ENCODE measurements at places on chromosomes 13 and 19.

DNA sequence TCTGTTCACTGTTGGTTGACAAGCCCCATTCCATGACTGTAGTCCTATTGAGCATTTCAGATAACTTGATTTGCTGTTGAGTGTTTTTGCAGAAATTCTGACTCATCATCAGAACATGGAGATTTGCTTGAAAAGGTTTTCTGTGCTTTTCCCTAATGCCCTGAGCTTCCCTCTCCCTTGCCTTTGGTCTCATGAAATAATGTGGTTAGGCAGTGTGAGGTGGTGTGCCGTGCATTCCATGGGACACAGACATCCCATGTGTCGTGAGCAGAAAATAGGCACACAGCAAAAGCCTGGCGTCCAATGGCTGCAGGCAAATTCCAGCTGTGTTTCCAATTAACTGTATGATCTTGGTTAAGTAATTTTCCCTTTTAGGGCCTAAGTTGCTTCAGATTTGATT, 197.4 kb downstream of the DLEU7 start:
- peak; percentile 53 for DNase-seq

GRCh38 chr13:41162151-41162550, 29.5 kb upstream of the KBTBD6 start:
- no peak for DNase-seq

DNA sequence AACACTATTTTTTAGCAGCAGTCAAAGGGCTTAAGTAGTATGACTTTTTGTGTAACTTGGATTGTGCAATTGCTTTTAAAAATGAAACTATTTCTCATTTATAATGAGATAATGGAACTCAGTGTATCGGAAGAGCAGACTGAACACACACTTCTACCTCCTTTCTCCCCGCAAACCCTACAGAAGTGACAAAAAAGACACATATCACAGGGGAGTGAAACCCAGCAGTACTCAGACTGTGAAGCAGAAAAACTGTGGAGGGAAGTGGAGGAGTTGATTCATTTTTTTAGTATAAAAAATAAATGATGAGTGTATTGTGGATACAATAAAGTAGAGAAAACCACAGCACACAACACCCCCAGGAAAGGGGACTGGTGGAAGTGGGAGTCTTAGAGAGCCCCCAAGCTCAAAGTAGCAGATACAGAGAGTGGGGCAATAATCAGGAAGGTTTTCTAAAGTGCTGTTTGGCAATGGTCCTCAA, 9.7 kb downstream of the LPAR6 start:
- DNase-seq, result no peak

GRCh38 chr19:4732680-4733114, 9.1 kb upstream of the DPP9 start:
- peak; percentile 56 for DNase-seq

GRCh38 chr13:106874323-106874722, 306.4 kb upstream of the ARGLU1 start:
- no peak for DNase-seq

DNA sequence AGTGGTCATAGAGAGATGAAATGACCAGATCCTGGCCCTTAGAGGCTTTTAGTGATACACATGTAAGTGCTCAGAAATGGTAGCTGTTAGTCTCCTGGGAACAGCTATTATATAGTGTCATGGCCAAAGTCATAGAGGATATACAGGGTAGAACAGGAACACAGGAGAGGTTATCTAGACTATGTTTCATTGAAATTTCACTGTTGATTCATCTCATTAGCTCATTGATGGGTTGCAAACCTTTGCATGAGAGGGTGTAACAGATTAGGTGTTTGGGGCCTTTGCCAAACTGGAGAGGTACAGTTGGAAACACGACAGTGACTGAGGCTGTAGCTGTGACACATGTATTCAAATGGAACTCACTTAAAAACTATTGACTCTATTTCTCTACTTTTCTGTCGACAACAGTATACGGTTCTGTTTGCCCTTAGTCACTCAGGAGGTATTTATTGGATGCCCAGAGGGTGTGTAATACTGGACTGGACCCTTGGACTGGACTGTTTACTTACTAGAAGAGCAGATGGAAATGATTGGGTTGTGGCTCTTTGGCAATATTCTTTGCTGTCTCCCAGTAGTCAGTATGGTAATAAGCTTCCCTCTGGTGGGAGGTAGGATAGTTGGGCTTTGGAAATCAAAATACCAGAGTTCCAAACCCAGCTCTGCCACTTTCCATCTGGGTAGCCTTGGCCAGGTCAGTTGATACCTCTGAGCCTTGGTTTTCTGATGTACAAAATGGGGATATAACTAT, 29.8 kb downstream of the ARHGAP35 start:
- DNase-seq, result peak; percentile 27

DNA sequence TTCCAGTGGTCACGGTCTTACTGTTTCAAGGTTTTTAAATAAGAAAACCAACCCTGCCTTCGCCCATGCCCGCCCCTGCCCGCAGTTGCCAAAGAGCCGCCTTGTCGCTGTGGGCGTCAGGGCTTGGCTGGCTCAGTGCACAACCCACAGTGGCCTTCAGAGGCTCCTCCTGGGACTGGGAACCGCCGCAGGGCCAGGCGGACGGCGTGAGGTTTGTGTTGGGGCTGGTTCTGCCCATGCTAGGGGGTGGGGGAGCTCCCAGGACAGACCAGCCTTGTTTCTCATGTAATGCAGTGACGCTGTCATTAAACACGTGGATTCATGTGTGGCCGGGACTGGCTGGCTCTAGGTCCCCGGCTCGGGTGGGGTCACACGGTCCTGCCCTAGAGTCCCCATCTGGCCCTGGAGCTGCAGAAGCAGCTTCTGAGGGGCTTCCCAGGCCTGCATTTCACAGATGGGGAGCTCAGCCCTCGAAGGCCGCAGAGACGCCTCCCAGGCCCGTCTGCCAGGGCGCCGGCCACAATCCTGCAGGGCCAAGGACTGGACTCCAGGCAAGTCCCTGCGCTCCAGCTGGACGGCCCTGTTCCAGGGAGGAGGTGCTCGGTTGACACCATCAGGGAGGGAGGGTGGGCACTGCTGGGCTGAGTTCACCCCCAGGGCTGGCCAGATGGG, 2.4 kb upstream of the TEKTIP1 start:
- DNase-seq, result no peak

GRCh38 chr19:3389876-3390371, 23.5 kb downstream of the NFIC start:
- DNase-seq, result no peak

DNA sequence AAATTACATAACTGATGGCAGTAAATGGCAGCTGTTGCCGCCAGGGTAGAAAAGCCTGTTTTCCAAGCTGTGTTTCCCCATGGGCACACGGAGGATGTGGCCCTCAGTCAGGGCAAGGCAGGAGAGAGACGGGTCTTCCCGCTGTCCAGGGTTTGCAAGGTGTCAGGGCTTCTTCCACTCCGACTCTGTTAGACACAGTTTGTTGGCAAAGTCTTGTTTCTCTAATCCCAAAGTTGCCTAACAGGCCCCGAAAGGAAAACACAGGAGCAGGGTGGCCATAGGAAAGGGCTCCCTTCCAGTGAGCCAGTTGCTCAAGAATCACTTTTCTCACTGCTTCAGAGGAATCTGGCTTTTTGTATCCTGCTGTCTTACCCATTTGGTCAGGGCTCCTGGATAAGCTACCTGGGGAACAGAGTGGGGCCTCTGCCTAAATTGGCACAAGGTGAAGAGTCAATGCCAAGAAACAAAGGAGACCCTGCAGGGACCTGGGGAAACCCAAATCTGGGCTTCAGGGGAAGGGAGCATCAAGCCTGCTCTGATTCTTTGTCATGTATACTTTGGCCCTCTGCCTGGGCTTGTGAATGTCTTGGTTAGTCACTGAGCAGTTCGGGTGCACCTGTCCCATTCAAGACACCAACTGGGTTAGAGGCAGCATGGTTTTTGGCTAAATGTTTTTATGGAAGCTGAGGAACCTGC, 29.0 kb upstream of the CXCL17 start:
- no peak for DNase-seq

- DNase-seq, result no peak
Observed at GRCh38 chr19:42114412-42114811, 17.8 kb downstream of the POU2F2 start.

GRCh38 chr19:56087647-56088496, 33.2 kb downstream of the ZNF787 start:
- no peak for DNase-seq

GRCh38 chr19:3026768-3027167, 2.3 kb downstream of the TLE2 start:
- no peak for DNase-seq

- DNase-seq, result no peak
Observed at GRCh38 chr13:75806117-75806516, 170.0 kb downstream of the LMO7 start.

GRCh38 chr13:93230261-93230855, 3.8 kb downstream of the GPC6 start:
- DNase-seq, result peak; percentile 47

DNA sequence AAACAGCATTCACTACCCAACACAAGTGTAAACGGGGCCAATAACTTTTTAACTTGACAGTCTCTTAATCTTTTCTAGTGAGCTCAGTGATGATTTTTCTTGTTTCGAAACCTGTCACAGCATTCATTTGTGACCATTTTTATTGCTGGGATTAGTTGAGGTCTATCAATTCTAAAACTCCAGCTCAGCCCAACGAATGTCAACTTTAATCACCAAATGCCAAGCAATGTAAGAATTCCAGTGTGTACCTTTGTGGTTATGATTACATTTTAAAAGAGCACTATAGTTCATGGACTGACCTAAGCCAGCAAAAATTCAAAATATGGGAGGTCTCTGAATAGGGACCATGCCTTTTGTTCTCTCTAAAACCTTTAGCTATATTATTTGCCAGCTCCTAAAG, 694.3 kb upstream of the SGCG start:
- no peak for DNase-seq

- no peak for DNase-seq
Observed at GRCh38 chr13:51848674-51849073, 3.7 kb upstream of the TMEM272 start.

DNA sequence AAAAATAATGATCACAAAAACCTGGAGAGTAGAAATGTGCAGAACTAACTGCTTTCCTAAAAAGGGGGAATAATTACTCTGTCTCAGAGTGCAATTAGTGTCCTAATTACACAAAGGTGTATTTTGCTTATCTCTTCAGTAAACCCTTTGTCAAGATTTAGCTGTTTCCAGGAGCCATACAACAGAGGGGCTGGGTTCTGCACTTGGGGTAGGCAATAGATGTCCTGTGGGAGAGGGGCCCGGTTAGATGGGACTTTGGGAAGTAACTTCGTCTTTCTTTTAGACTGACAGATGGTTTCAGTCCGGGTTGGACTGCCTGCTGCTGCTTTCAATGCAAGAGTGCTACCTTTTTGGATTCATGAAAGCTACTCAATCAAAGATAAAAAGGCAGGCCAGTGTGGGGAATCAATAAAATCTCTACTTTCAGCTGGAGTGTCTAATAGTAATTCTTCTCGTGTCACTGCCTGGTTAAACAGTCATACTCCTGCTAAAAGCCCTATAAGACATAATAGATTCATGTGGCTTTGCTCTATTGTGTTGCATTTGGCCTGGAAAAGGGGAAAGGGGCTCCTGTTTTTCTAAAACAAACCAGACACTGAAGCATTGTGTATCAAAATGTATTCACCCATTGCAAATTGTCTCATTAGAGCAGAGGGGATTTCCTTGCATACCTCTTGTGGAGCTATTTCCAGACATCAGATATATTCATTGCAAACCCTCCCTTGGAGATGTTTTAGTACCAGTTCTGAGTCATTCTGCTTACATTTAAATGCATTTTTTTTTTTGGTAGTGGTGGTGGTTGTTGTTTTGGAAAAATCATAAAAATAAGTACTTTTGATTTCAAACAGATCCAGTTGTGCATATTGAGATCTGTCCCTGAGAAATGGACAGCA, 83.3 kb upstream of the PCDH8 start:
- no peak for DNase-seq

- DNase-seq, result no peak
Observed at GRCh38 chr13:86660090-86660489, 860.9 kb upstream of the SLITRK6 start.

GRCh38 chr13:101640788-101641400, 188.4 kb downstream of the ITGBL1 start:
- DNase-seq, result peak; percentile 55

GRCh38 chr19:51652266-51652665, 5.6 kb upstream of the SIGLEC14 start:
- no peak for DNase-seq

- no peak for DNase-seq
Observed at GRCh38 chr13:97278435-97279411, 56.6 kb downstream of the MBNL2 start.

DNA sequence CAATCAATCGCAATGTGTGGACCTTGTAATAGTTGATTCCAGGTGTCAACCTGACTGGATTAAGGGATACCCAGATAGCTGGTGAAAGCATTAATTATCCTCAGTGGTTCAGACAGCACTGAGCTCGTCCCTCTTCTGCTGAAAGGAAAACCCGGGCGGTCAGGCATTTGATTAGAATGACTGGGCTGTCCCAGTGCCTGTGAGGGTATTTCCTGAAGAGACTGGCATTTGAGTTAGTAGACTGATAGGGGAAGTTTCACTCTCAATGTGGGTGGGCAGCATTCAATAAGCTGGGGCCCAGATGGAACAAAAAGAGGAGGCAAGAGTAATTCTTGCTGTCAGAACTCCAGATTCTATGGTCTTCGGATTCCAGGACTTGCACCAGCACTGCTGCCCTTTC, 31.9 kb downstream of the KPNA3 start:
- DNase-seq, result no peak

DNA sequence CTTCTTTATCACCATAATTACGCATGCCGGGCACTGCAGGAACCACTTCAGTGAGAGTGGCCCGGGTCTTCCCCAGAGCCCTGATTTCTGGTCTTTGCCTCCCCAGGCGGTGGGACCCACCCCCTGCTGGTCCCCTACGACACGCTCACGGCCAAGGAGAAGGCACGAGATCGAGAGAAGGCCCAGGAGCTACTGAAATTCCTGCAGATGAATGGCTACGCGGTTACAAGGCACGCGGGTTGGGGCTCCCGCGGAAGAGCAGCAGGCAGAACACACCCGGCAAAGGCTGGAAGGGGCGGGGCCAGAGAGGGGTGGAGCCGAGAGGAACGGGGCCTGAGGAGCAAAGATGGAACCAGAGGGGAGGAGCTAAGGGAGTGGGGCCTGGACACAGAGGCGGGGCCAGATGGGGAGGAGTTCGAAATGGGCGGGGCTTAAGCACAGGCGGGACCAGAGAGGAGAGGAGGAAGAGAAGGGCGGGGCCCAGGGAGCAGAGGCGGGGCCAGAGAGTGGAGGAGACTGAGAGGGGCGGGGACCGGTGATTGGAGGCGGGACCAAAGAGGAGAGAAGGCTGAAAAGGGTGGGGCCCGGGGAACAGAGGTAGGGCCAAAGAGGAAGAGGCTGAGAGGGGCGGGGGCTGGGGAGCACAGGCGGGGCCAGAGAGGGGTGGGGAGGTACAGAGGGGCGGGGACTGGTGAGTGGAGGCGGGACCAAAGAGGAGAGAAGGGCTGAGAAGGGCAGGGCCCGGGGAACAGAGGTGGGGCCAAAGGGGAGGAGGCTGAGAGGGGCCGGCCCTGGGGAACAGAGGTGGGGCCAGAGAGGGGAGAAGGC, 73.4 kb downstream of the RYR1 start:
- no peak for DNase-seq

GRCh38 chr19:14473073-14473977, 1.8 kb downstream of the PTGER1 start:
- DNase-seq, result no peak
